Activated naive CD4-positive, alpha-beta T cell treated with anti-CD3 and anti-CD28 coated beads, Interleukin-2, amount 50 U/mL, for 72 hours (primary cell): ENCODE measurements at places on chromosomes 4 and X.
A peak's percentile ranks its signal among the peaks of the same experiment; 100 is the strongest.

DNA sequence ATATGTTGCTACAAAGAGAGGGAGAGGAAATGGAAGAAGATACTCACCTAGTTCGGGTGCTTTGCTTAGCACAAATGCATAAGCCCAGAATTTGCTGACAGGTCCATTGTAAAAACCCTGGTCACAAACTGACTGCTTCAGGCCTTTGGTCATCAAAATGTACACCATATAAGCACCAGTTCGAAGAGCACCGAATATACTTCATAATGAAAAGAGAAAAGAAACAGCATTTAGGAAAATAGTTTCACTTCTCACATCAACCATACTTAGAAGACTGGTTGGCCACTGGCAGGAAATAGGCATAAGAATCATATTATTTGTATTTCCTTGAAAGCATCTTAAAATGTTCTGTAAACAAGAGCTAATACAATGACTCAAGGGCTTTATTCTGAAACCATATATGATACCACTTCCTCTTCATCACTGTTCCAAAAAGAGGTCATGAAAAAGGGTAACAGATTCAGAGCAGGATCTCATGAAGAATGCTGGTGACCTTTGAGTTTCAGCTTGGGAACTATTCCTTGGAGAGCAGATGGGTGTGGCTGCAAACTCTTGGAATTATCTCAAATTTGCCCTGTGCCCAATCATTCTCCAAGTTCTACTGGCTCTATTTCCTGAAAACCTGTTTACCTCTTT, 138.7 kb downstream of the ELOVL6 start:
- DNase-seq, result no peak

DNA sequence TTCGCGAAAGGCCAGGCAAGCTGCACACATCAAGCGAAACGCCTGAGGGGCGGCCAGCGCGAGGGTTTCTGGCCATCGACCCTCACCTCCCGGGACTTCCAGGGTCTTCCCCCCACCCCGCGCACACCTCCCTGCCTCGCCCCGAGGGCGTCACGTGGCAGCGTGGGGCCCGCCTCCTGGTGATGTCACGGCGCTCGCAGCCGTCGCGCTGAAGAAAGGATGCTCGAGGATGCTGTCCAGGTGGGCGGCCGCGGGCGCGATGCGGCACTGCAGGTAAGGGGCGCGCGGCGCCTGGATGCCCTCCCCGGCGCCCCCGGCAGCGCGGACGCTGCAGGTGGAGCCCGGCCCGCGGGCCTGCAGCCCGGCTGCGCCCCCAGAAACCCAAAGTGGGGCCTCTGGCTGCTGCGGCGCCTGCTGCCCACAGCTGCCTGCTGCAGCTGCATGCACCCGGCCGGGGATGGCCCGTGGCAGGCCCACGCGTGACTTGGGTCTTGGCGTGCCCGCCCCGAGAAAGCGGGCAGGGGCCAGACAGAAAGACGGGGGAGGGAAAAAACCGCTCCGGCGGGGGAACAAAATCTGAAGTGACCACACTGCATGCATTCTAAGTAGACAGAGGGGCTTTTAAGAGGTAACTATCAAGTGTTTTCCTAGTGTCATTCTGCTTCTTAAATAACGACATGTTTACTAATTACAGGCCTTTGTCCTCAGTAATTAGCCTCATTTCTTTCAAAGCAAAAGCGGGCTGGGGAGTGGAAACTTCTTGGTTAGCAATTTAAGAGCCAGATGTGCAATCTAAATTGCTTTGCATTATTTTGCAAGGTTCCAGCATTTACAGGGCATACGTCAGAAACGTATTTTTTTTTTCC, 1.7 kb downstream of the CLCN4 start:
- DNase-seq, result peak; percentile 6

- no peak for DNase-seq
These were observed 101.2 kb downstream of the ARSF start for GRCh38 chrX:3142259-3143042.

DNA sequence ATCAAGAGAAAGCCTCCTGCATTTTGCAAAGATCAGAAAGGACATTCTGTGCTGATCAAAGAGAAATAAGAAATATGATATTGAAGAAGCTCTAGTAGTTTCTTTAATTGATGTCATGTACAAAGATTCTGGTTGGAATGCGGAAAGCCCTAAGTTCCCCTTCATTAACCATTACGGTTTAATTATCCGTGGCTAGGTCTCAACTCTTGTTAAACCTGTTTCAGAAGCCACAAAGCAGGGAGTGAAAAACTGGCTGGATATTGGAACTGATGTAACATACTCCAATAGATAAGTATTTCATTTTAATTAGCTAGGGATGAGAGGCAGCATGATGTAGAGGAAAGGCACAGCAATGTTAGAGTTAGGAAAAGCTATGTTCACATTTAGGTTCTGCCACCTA, 55.7 kb downstream of the SPANXN3 start:
- no peak for DNase-seq

DNA sequence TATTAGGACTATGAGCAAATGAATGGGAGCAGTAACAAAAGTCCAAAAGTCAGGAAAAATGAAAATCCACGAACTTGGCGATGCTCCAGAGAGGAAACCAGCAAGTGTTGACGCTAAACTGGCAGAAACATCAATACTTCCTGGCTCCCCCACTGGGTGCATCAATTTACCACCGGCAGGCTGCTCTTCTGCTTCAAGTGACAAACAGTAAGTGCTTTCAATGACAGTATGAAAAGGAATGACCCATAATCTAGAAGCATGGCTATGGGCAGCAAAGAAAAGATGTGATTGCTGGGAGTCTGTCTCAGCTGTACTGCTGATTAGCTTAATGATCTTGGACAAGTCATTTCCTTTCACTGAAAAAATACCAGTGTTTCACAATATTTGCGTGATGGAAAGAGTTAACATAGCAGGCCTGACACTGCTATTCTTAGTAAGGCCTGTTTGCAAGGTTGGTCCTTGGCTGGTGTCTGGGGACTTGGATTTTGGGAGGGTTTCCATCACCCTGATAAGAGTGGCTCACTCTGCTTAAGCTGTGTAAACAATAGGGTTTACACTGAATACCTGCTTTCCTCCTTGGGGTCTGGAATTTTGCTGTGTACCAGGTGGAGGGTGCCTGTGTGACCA, 8.7 kb downstream of the ATP11C start:
- DNase-seq, result no peak

DNA sequence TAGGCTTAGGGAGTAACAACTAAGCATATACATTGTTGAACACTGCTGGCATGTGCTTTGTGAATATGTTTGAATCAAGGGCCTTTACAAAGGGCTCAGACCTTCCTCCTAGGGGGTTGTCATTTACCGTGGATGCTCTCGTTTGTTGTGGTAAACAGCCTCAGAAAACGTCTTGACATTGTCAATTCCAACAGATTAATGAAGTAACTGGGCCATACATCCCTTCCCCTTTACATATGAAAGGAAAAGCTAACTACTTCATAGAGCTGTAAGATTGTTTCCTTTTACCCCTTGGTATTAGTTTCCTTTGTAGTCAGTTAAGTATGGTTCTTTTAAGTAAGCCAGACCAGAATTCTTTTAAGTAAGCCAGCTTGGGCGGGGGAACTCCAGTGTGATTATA, 42.9 kb downstream of the FAT4 start:
- DNase-seq, result no peak

DNA sequence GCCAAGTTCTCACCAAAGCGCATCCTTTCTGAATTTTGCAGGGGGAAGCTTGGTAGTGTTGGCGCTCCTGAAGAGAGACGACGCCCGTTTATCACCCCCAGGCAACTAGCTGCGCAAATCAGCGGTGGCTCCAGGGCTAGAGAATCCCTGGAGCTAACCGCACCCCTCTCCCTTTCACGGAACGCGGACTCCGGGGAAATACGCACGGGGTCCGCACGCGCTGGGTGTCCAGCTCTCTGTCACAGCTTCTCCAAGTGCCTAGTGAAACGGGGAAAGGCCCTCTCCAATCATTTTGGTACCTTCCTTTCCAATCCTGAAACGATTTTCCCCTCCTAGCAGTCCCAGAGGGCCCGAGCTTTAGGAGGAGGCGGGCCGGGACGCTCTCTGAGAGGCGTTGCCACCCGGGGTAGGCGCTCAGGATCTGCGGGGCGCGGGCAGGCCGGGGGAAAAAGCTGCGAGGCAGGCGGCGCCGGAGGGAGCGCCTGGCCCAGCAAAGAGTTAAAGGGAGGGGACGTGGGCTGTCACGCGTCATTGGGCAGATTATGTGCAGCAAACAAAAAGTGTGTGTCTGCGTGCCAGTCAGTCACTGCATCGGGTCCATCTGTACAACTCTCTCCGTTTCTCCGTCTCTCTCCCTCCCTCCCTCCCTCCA, at the start of gene PRDM8:
TSS of gene PRDM8 (plus strand) at position 582 of the 652 bp plus-strand sequence. CDS start 2,578 bp downstream, outside the sequence.
- DNase-seq, result no peak

- DNase-seq, result no peak
These were observed 400.1 kb upstream of the NWD2 start for GRCh38 chr4:36844448-36844847.

- no peak for DNase-seq
These were observed 60.0 kb upstream of the ARHGAP24 start for GRCh38 chr4:85414972-85415371.

DNA sequence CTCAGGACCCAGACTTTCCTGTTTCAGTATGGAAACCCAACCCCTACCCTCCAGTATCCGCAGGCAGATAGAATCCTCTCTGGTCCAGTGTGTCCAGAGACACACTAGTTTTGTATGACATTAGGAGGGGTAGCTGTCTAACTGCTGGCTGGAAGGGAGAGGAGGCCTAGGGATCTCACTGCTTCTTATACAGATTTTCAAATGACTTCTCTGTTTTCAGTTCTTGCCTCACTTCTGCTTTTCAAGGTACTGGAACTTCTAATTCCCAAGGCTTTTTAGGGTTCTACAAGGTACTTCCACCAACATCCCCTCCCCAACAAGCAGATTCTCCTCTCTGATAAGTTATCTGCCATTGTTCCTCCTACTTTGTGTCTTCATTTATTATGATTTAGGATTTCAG, 6.1 kb downstream of the SGCB start:
- DNase-seq, result no peak

GRCh38 chr4:105128208-105128607, 18.5 kb upstream of the TET2 start:
- DNase-seq, result no peak
